EH (cell line): ENCODE measurements at places on chromosomes 2 and 18.
A peak's percentile ranks its signal among the peaks of the same experiment; 100 is the strongest.

DNA sequence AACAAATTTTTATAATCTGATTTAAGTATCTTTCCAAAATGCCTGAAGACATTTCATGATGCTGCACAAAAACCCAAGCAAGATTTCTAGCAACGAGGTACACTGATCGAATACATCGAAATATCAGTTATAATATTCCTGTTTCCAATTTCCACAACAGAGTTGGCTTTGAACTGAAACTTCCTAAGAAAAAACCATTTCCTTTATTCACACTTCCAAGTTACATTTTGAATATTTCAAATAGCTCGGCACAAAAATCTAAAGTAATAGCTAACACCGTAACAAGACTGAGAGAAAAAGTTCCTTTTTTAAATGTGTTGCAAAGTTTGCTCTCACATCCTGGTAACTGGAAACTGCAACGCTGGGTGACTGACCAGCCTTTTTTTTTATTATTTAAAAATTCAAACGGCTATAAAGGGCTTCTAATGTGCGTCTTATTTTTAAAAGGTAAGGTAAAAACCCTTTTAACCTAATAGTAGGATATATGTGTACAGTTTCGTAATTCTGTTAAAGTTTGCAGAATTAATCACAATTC, 1.7 kb downstream of the HNRNPLL start:
- DNase-seq: peak; percentile 26

GRCh38 chr2:126915903-126916302, 17.2 kb downstream of the TEX51 start:
- no peak for DNase-seq

DNA sequence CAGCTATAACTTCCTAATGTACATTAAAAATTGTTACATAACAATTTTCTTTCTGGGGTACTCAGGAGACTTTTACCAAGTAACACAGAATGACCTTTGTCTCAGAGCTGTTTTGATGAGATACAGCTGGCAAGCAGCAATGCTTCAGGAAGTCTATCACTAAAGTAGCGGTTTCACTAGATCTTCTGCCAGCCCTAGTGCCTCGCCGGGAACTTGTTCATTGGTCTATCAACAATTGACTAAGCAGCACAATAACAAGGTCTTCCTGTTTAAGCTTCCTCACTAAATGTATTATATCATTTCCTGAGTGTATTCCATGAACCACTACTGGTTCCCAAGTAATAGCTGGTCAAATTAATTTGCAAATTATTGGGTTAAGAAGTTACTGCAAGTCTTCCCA, 69.2 kb downstream of the TRIP12 start:
- DNase-seq: peak; percentile 70

DNA sequence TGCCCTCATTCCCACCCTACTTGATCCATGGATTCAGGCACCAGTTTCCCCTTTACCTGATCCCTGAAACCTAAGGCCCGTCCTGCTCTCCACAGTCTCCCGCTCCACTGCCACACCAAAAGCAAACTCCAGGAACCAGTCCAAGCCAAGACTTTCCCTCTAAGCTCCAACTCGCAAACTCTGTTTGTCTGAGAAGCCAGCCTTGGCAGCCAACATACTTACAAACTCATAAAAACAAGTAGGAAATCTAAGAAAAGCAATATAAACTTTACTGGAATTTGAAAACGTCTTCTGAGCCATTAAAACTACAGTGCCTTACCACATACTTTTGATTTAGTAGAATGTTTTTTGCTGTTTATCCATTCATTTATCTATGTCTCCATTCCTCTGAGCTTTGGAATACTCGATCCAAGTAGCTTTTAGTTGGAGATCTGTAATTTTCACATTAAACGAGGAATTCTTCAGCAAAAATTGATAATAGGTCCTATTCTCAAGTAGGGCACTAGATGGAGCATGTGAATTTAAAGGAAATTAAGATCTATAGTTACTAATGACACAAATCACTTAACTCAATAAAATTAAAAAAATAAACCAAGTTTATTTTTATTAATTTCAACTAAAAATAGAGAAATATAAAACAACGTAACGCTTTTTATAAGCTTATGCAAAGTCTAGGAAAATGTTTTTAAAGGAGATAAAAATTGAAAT, 199.7 kb downstream of the MYO3B start:
- peak; percentile 1 for DNase-seq

- DNase-seq: no peak
Measured at GRCh38 chr2:25374827-25375226, 33.1 kb upstream of the DNMT3A start.

GRCh38 chr18:49447810-49448745, 12.4 kb downstream of the DYM start:
- DNase-seq: peak; percentile 74
